ENCODE measurements at places on chromosomes 2 and 18.

- no peak for DNase-seq
Observed at GRCh38 chr2:152718909-152719645, 657 bp downstream of the ARL6IP6 start.

GRCh38 chr2:200056105-200056504, 100.7 kb downstream of the MAIP1 start:
- no peak for DNase-seq

DNA sequence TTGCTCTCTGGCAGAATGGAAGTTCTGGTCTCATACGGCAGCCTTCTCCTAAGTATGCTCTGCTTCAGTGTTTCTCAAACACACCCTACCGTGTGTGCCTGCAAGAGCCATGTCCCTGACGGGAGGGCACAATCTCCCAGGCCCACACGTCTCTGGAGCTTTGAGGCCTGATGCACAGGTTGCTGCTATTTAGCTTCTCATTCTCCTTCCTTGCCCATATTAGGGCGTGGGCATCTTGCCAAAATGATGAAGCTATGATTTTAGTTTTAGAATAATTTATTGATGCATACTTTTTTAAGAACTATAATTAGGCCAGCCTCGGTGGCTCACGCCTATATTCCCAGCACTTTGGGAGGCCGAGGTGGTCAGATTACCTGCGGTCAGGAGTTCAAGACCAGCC, 107.9 kb downstream of the RNF144A start:
- no peak for DNase-seq

DNA sequence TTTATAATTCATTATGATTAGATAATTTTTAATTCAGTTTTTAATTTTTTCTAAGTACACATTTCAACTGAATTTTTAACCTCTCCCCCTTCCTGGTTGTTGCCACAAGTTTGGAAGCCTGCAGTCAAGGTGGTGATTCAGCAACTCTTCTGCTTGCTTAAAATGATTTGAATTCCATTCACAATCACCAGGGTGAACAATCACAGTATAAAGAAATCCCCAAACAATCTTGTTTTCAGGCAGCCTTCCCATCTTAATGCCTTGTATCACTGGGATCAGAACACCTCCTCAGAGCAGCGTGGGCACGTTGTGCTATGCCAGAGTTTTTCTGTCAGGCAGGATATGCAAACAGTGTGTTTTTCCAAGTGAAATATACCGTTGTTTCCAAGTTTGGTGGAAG, 46.7 kb upstream of the BARD1 start:
- DNase-seq, result no peak
